ENCODE measurements at places on chromosomes 7 and 10. TPM values are rescaled to one million over a fixed set of nuclear protein-coding genes. Genes with fewer than 3 reads are reported as not detected.

The TTYH3 gene
- total RNA-seq: 34.7 TPM

The MEPCE gene
- 49.7 TPM for total RNA-seq

GRCh38 chr7:95996174-95996573 lies 223.8 kb downstream of the DYNC1I1 start:
- DNase-seq: no peak

The TBRG4 gene
- total RNA-seq: 165 TPM

The PON1 gene
- total RNA-seq: not detected

- no peak for DNase-seq
These were observed 99.6 kb upstream of the CCNY start for GRCh38 chr10:35236739-35237138.

The SLC13A1 gene
- not detected for total RNA-seq

DNA sequence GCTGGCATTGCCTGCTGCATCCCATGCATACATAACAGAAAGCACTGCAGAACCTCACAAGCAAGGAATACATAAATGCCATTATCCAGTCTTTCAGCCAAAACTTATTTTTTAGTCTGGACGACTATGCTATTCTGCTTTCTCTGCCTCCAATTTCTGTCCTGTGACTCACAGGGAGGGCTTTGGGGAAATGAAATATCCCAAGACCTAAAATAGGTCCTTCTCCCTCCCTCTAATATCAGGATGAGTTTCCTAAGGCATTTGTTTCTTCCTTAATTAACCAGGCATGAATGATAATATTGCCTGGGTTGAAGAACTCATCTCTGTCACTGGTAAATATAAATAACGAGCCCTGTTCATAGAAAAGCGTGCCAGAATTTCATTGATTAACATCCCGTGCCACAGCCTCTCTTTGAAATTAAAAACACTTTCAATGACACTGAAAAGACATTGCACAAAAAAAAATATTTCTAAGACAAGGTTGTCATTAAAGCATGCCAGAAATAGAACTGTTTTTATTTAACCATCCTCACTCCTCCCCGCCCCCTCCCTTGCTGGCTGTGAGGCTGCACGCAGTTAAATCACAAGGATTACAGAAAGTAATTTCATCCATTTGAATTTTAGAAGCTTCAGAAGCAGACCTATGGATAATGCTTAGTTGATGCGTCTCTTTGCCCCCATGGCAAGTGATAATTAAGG lies 103.0 kb upstream of the ANKRD1 start:
- no peak for DNase-seq

The SH2D4B gene
- not detected for total RNA-seq

- no peak for DNase-seq
These were observed 63.9 kb upstream of the RNF148 start for GRCh38 chr7:122766593-122766992.

- no peak for DNase-seq
These were observed 287.1 kb upstream of the NEBL start for GRCh38 chr10:21184216-21184615.

- DNase-seq: peak; percentile 52
These were observed 1.6 kb downstream of the TIAL1 start for GRCh38 chr10:119595134-119595675.

The SMIM30 gene
- total RNA-seq: 62.6 TPM

GRCh38 chr7:127588019-127588696 lies at the start of gene ARF5:
Gene ARF5, plus strand, starts transcription at chr7:127588411. Its CDS starts 88 bp downstream, at chr7:127588499.
- DNase-seq: peak; percentile 41

The PRKG1 gene
- total RNA-seq: not detected

- peak; percentile 94 for DNase-seq
These were observed 212.4 kb upstream of the YAE1 start for GRCh38 chr7:39353615-39354376.

DNA sequence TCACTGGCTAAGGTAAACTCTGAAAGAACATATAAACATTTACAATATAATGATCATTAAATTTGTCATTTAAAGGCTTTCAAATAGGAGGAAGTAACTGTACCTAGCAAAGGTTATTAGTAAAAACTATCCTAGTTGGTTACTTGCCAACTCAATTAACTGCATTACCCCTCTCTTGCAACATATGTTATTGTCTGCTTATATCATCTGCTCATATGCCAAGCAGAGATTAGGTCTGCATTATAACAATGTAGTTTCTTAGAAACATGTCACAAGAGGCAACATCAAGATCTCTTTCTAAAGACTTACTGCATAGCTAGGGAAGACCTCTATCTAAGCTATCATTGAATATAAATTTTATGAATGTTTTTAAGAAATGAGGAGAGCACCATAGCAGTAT lies 132.5 kb downstream of the RELN start:
- no peak for DNase-seq

GRCh38 chr7:77284005-77284404 lies 84.4 kb upstream of the FGL2 start:
- no peak for DNase-seq

DNA sequence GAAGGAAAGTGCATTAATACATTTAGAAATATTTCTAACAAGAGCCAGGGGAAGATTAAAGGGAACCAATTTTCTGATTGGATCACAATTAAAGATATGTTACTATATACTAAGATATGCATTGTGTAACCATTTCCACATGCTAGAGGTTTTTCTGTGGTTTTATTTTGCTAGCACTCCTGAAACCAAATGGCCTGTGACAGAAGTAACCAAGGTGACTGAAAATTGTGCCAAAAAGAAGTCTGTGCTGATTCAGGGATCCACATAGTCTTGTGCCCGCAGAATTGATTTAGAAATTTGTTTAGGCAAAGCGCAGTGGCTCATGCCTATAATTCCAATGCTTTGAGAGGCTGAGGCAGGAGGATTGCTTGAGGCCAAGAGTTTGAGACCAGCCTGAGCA lies 1.8 kb downstream of the CC2D2B start:
- DNase-seq: no peak

DNA sequence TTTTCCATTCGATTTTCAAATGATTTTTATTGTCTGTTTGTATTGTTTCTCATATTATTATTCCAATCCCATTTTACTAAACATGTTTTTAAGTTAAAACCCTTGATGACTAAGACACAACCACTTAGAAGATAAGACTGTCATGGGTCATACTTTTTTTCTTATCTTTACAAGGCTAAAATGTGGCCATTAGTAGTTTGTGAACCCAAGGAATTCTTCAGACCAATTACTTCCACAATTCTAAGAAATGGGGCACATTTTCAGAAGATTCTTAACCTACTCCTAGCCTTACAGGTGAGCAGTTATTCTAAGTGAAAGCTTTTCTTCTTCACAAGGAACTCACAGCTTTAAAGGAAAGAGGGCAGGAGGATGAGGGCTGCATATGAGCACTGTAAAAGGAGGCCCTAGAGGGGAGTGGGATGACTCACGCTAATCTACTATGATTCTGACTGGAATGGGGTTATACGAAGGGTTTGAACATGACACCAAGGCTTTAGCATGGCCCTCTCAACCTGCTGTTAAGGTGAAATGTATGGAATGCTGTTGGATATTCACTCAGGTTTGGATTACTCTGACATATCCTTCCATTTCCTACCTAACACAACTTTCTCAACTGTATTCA lies 81.0 kb downstream of the SORCS1 start:
- no peak for DNase-seq

DNA sequence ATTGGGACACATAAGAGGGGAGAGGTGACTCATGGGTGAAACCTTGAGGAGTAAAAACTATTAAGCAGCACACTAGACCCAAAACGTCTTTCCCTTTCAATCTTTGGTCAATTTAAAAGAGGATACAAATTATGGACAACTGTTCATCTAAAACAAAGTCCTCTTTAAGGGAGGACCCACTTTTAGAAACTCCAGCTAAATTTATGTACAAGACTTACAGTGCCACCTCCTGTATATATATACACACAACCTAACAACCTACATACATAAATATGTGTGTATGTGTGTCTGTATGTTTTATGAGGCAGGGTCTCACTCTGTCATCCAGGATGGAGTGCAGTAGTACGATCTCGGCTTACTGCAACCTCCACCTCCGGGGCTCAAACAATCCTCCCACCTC lies 18.1 kb upstream of the ZC3HAV1 start:
- no peak for DNase-seq

The GATA3 gene
- 1.7 TPM for total RNA-seq

DNA sequence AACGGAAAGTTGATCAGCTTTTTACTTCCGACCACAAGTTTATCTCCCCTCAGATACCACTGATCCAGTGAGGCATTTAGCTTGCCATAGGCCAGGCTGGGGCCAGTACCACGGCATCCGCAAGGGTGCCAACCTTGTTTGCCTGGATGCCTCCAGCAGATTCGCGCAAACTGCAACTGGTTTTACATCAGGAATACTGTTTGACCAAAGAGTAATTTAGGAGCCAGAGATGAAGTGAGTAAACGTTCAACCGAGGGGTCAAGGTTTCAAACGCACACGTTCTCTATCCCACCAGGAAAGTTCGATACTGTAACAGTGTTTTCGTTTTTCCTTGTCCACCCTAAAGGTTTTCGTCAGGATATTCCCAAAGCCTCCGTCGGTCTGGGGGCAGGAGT lies 266 bp upstream of the MDFIC start:
- no peak for DNase-seq

DNA sequence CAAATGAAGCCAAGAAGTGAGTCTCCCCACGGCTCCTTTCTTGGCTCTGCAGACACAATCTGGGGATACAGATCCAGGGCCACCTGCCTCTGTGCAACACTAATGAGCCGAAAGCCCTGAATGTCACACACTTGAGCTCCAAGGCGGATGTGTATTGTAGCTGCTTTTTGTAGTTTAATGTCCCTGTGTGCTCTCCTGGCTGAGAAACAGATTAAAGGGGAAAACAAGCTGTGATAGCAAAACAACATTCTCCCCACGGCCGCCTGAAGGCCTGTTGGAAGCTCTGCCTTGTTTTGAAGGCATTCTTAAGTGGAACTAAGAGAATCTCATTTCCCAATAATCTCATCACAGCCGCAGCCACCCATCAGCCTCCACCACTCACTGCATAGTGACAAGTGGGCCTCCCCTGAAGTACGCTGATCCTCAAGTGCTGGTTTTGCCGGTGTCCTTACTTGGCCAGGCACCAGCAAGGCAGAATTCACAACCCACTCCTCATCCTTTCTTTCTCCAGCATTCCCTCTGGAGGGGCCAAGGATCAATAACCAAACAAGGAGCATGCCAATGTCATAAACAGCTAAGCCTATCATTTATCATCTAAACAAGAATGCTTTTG lies 44.4 kb upstream of the AMPH start:
- no peak for DNase-seq

DNA sequence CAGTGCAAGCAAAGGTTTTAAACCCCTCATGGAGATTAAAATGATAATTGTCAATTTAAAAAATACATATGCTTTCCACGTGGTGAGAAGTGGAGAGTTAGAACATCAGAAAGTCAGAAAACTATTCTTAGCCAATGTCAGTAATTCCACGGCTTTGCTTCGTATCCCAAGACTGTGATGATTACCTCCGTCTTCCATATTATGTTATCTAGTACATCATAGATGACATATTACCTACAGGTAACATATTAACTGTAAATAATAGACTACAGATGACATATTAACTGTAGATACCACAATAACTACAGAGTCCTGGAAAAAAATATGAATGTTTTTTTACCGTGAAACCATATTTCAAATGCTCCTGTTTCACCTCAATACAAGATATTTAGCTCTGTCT lies 579.4 kb upstream of the PFKP start:
- no peak for DNase-seq

GRCh38 chr10:35359056-35359455 lies 22.7 kb downstream of the CCNY start:
- no peak for DNase-seq

The PIK3AP1 gene
- 0.43 TPM for total RNA-seq

- no peak for DNase-seq
These were observed 1.3 kb downstream of the FAS start for GRCh38 chr10:88991899-88992320.

DNA sequence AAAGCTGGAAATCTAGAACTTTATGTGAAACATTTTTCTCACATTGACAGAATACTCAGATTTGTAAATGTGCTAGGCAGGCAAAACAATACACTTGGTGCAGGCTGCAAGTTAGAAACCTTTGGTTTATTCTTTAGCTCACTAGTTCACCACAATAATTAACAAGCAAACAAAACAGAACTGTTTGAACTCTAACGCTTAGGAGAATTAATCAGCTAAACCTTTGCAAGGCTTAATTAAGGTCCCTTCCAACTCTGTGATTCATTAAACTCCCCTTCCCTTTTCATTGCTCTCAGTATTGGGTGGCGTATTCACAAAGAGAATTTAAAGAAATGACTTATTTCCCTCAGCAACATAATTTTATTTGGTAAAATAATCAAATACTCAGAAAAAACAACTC lies 99.0 kb downstream of the PON1 start:
- no peak for DNase-seq

DNA sequence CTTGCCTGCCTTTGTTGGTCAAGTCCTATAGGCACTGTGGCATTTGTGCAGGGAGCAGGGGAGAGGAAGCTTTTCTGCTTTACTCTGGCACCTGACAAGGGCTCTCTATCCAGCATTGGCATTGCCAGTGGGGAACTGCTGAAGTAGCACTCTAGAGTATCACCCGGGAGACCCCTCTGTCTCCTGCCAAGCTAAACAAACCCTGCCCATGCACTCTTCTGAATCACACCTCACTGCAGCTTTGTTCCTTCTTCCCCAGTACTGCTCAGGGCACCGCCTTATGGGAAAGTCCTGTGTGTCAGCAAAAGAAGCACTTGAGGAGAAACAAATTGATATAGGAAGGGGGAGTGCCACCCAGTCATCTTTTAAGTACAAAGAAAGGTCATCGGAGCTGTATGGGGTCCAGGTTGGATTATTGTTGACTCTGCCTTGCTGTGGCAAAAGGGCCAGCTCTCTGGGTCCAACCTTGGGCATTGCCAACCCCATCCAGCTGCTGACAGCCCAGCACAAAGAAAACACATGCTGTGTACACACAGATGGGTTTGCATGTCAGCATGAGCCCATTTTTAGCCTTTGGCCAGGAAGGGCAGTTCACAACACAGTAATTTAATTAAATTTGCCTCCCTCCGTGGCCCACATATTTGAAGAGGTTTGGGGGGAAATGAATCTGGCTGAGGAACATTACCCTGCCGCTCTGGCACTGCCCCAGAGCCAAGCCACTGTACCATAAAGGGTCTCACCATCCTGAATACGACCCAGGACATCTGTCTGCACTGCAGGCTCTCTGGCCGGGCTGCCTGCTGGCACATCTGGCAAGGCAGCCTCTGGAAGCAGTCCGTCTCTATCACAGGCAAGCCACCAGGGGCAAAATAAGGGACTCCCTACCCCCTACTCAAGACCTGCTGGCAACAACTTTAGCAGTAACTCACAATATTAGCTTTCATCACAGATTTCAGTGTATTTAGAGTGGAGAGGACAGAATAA lies 13.1 kb downstream of the LRRC4 start:
- peak; percentile 70 for DNase-seq

The ABLIM1 gene
- 2.6 TPM for total RNA-seq

GRCh38 chr10:5321273-5321672 lies 43.5 kb upstream of the UCN3 start:
- no peak for DNase-seq

The GAD2 gene
- total RNA-seq: not detected

Measured in Caki2 (cell line).